ENCODE measurements at places on chromosomes 11 and 22.

DNA sequence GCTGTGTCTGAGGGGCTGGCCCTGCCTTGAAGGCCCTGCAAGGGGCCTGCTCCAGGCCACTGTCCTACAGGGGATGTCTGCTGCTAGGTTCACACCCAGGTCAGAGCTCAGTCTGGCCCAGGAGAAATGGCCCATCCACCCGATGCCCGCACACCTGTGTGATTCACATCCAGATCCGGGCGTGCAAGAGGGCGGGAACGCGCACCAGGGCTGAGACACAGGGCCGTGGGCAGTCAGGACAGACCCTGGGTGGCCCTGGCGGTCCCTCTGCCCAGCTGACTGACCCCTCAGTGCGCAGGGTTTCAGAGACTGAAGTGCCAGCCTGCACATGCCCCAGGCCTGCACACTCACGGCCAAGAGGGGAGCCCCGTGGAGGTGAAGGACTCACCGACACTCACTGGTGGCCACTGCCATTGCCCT lies 7.4 kb downstream of the TOLLIP start:
- no peak for DNase-seq

DNA sequence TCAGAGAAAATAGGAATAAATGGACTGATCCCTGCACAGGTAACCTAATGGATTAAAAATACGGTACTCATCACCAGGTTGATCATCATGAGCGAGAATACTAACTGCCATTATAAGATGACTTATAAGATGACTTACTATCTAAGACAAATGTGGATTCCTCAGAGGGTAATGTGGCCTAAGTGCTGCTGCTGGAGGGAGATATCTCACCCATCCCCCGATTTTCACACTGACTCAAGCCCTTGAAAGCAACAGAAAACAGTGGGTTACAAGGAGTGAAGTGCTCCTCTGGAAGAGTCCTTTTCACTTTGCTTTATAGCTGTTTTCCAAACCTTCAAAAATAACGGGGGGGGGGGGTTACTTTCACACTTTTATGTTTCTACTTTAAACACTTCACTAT lies 920 bp downstream of the TMEM218 start:
- no peak for DNase-seq

- no peak for DNase-seq
Measured at GRCh38 chr22:21582801-21583740, 15.6 kb downstream of the UBE2L3 start.

GRCh38 chr11:75040167-75040770 lies 51.5 kb downstream of the NEU3 start:
- DNase-seq, result no peak

GRCh38 chr22:23268139-23268712 lies 87.9 kb downstream of the BCR start:
- DNase-seq, result no peak

- DNase-seq, result no peak
Measured at GRCh38 chr22:39437791-39438704, 18.8 kb upstream of the MGAT3 start.

DNA sequence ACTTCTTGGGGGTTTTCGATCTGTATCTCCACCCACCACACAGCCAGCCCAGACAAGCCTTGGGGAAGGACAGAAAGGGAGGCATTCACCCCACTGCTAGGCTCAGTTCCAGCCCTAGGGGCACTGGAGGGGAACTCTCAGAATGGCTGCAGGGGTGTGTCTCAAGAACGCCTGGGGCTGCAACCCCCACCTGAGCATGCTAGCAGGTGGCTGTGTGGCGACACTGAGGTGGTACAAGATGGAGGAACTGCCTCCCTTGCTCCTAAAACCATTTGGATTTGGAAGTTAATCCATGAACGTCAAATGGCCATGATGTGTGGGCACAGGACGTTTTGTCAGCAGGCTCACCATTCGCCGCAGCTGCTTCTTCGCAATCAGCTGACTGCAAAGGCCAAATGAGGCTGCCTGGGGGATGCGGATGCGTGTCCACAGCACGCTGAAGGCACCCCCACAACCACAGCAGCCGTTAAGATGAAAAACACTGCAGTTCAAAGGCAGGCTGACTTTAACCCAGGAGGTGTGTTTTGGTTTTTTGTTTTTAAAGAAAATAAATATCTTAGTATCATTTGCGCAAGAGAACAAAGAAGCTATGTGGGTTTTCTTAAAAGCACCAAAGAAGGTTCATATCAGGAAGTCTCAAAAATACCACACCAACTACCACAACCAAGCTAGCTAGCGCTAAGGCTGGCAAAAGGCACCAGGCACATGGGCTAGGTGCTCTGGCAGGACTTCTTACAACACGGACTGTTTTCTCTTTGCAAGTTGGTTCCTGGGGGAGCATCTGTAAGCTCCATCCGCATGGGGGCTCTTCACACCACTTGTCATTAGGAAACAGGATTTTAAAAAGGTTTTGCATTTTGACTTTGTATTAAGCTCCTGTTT lies 22.2 kb upstream of the NAP1L4 start:
- peak; percentile 49 for DNase-seq

DNA sequence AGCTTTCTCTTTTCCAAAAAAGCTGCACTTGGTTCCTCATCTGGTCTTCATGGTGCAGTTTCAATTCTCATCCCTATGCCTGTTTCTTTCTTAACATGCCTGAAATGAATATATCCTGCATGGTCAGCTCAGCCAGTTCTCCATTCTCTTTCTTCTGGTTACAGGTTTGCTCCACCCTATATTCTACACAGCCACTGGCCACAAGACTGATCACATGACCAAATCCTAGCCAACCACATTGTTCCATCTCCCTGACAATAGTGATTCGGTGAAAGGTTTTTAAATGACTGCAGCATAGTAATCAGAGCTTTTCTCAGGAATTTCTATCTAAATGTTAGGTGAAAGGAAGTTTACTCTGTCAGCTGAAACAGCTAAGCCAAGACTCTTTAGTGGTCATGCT lies 891.4 kb downstream of the METTL15 start:
- no peak for DNase-seq

GRCh38 chr22:48444320-48445112 lies 1383.2 kb downstream of the BRD1 start:
- no peak for DNase-seq

- no peak for DNase-seq
Measured at GRCh38 chr22:22667966-22668880, 23.8 kb downstream of the GGTLC2 start.

GRCh38 chr22:44151676-44152075 lies 29.0 kb upstream of the PARVG start:
- no peak for DNase-seq

DNA sequence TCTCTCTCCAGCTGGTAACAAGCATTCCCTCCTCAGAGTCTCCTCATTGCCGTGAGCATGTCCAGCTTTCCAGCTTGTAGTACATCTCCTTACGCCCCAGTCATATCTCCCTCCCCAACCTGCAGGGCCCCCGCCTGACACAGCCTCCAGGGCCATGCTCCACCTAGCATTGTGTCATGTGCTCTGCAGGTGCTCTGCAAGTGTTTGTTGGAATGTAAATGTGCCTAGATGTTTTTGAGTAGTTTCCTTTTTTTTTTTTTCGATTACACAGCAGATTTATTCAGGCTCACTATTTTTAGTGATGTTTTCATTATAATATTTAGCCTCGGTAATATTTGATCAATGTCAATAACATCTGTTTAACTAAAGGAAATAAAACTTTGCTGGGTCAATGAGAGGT lies 82.5 kb downstream of the NCAM1 start:
- DNase-seq, result no peak

- DNase-seq, result no peak
Measured at GRCh38 chr11:41283191-41283930, 176.1 kb downstream of the LRRC4C start.

- no peak for DNase-seq
Measured at GRCh38 chr11:128629516-128630106, 42.3 kb upstream of the ETS1 start.

DNA sequence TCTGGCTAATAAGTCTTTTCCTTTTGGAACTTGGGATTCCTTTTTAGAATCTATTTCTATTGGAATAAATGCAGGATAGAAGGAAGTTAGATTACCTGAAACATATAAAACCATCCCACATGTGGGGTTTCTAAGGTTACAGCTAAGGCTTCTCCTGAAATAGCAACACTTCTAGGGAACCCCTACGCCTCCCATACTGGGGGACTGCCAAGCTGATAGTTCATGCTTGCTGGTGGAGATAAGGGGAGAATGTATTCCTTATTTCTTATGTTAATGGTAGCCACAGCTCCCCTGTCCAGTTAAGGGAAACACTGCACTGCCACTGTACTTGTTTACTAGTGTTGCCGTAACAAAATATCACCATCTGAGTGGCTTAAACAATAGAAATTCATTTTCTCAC lies 1189.6 kb downstream of the LRRC4C start:
- no peak for DNase-seq

- DNase-seq, result no peak
Measured at GRCh38 chr11:121523581-121524232, 70.9 kb upstream of the SORL1-AS1 start.

- DNase-seq, result no peak
Measured at GRCh38 chr11:12417691-12418611, 40.6 kb downstream of the PARVA start.

DNA sequence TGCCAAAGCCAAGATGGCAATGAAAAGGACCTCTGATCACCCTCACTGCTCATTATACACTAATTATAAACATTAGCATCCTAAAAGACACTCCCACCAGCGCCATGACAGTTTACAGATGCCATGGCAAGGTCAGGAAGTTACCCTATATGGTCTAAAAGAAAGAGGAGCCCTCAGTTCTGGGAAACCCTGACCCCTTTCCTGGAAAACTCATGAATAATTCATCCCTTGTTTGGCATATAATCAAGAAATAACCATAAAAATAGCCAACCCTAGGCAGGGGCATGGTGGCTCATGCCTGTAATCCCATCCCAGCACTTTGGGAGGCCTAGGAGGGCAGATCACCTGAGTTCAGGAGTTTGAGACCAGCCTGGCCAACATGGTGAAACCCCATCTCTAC lies 12.7 kb upstream of the CAPN5 start:
- DNase-seq, result no peak

GRCh38 chr11:721741-722345 lies 15.8 kb downstream of the EPS8L2 start:
- no peak for DNase-seq

DNA sequence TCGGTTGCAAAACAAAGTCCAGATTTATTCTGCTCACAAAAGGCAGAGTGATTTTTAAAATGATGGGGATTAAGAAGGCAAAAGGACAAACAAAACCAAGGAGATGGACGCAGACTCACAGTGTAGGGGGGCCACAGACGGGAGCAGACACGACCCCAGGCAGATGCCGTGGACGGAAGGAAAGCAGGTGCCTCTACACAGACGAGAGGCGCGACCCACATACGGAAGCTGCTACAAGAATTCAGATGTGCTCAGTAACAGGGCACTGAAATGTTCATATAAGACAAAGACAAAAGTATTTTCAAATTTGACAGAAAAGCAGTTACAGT lies 148.9 kb downstream of the BRD1 start:
- DNase-seq, result no peak

GRCh38 chr22:19980766-19981165 lies 35.9 kb downstream of the ARVCF start:
- DNase-seq, result no peak

DNA sequence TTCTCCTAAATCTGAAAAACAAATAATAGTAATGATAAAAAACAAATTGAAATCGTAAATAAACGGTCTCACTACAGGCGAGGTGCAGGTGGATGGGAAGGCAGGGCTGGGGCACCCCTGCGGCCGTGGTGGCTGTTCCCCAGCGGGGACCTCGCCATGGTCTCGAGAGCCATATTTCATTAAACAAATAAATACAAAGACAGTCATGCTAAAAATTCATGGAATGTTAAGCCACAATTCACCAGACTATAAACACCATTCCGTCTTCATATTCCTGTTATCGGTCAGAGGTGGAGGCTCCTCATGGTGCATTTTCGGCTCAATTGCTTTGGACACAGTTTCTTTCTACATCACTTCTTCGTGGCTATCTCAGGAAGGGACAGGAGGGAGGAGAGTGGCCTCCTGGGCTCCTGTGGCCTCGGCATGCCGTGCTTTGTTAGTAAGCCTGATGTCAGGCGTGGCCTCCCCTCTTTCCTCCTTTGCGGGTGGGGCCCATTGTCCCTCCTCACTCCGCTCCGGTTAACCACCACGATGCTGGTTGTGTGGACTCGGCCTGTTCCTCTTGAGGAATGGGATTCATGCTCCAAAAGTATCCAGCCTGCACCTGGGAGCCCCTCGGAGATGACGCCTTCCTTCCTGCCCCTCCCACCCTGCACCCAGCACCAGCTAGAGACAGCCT lies 16.1 kb upstream of the BRSK2 start:
- DNase-seq, result no peak

DNA sequence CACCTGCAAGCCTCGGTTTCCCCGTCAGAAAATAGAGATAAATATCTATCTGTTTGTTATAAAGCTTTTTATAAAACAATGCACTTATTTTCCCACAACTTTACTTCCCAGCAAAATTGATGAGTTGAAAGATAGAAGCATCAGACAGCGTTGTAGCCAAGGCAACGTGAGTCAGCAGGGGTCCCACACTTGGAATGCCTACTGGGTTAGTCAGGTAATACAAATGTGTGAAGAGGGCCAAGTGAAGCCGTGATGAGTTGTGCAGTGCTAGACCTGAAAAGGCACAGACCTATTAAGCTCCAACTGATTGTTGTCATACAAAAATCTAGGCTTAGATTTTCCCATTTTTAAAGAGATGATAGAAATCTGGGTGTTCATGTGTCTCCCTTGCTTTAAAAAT lies 118.7 kb downstream of the PGR start:
- DNase-seq, result no peak

DNA sequence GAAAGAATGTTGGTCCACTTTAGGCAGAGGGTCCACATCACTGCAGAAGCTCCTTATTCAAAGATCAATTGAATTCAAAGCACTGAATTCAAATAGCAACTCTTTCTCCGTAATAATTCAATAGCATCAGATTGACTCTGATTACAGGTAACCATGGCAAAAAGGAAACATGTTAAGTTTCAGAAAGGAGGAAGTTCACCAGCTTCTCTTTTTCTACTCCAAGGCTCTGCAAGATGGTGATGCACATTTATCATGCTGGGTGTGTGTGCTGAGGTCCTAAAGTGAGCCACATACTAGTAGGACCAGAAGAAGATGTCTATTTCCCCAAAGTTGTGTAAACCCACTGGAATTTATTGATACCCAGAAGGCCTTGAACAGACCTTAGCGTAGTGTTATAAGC lies 18.0 kb upstream of the DRD2 start:
- DNase-seq, result no peak

DNA sequence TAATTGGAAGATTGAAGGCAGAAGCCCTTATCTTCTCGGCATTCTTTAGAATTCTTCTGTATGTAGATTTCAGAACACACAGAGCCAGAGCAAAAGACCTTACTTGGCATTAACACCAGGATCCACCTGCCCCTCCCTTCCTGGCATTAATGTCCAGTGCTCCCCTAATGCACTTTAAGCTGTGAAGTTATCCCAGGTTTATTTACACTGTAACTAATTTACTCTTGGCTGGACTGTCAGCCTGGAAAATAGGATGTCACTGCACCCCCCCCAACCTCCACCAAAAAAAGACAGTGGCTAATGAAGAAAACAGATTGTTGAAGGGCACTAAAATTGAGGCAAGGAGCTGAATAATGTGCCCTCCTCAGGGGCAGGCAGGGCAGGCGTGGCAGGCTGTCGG lies 30.1 kb downstream of the TIMP3 start:
- DNase-seq, result no peak

GRCh38 chr11:99418927-99419720 lies 398.4 kb downstream of the CNTN5 start:
- no peak for DNase-seq
